ENCODE measurements at places on chromosomes 1 and 21. TPM values are rescaled to one million over a fixed set of nuclear protein-coding genes. Genes with fewer than 3 reads are reported as not detected.

Gene F13B
- not detected for total RNA-seq

Gene ATP1A4
- total RNA-seq = 0.04 TPM

Gene RHCE
- 1.1 TPM for total RNA-seq

Gene HSD17B7
- 28.4 TPM for total RNA-seq

- peaks cover 62% of the 10 kb centered on the region for H3K4me1 ChIP-seq
- no peak overlapping the region for H3K4me3 ChIP-seq
- H3K36me3 ChIP-seq = peaks cover 49% of the 10 kb centered on the region
- peak; percentile 13 for DNase-seq
- H3K27me3 ChIP-seq = no peaks in the 10 kb centered on the region
Measured at GRCh38 chr21:44866780-44867179, 6.7 kb downstream of the PTTG1IP start.

Gene NUCKS1
- total RNA-seq = 101 TPM

DNA sequence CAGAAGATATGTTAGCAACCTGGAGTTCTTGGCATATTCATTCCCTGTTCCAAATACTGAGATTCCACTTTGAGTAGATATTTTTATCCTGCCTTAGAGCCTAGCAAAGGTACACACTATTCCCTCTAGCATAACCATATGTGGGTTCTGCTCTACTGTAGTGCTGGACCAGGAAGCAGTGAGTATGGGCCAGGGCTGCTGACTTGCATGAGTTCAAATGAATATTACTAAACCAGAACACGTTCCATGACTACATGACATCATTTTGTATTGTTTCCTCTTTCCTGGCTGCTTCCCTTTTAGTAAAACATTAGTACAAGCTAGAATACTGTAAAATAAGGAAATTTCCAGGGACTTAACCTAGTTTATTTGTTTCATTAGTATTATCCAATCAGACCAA, 41.1 kb downstream of the TNFSF18 start:
- no peaks in the 10 kb centered on the region for H3K4me1 ChIP-seq
- DNase-seq = no peak
- H3K36me3 ChIP-seq = no peaks in the 10 kb centered on the region
- no peaks in the 10 kb centered on the region for H3K27me3 ChIP-seq

DNA sequence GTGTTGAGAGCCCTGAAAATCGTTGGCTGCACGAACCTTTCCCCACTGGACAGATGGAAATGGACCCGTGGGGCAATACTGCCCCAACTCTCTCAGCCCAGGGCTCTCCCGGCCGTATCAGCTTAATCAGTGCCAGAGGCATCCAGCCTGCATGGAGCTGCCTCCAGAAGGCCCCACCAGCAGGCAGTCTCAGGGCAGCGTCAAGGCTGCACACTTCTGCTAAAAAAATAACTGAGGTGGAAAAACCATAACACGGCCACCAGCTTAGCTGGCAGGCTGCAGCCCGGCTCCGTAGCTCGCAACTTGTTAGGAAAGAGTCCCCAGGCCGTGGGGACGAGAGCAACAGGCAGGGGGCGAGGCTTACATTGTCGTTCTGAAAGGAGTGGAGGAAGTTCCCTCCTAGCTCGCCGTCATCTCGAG, 27.9 kb downstream of the MRPL37 start:
- no peak overlapping the region for H3K4me3 ChIP-seq
- H3K4me1 ChIP-seq = peaks cover 12% of the 10 kb centered on the region

Gene TCP10L
- total RNA-seq = 2.1 TPM

- H3K27ac ChIP-seq = peak overlapping the region; percentile 85
- H3K4me3 ChIP-seq = no peak overlapping the region
- peak; percentile 92 for DNase-seq
- H3K36me3 ChIP-seq = no peaks in the 10 kb centered on the region
Measured at GRCh38 chr1:116290085-116290705, 82.8 kb upstream of the ATP1A1 start.

Gene FAM167B
- 1.3 TPM for total RNA-seq

GRCh38 chr1:200888349-200888838, 6.3 kb upstream of the INAVA start:
- H3K4me3 ChIP-seq = no peak overlapping the region
- no peaks in the 10 kb centered on the region for H3K36me3 ChIP-seq
- no peak overlapping the region for H3K27ac ChIP-seq

DNA sequence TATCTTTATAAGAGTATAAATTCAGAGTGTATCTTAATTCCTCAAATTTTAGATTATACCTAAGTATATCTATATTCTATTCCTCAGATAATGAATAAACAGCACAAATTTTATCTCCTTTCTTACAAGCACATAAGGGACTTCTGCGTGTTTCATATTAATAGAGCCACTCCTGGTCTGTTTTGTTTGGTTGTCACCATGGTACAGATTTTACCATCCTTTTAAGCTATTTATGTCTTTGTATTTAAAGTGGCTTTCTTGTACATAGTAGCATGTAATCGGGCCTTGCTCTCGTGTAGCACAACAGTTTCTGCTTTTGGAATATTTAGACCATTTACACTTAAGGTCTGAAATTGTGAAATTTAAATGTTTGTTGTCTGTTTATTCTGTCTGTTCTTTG, 52.6 kb upstream of the SLC35A3 start:
- H3K4me3 ChIP-seq = no peak overlapping the region
- H3K4me1 ChIP-seq = no peaks in the 10 kb centered on the region
- DNase-seq = no peak
- no peaks in the 10 kb centered on the region for H3K36me3 ChIP-seq
- H3K27ac ChIP-seq = no peak overlapping the region
- H3K27me3 ChIP-seq = no peaks in the 10 kb centered on the region

DNA sequence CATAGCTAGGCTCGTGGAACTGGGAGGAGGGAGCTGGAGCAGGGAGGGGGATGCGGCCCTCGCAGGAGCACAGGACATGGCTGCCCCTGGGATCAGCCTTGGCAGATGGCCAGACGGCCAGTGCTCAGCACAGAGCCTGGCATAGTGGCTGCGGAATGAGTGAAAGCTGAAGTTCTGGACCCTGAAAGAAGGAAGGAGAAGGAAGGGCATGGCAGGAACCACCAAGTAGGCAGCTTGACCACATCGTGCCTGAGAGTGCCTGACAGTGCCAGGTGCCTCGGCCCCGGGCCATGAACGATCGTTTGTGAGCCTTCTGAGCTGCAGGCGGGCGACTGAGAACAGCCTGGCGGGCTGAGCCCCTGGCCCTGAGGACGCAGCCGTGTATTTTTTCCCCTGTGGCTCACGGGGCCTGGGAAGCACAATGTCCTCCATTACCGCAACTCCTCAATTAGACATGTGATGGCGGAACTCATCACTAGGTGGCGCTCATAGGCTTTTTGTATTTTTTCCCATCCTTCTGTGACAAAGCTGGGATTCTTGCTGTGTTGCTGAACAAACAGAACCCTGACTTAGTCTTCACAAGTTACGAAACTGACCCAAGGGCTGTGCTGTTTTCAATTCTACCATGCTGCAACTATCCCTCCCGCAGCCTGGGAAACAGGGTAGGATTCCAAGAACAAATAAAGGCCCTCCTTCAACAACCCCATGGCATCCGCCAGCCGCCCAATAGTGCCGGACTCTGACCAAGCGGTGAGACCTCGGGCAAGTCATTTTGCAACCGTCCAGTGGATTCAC, 29.9 kb upstream of the TMEM61 start:
- H3K4me3 ChIP-seq = no peak overlapping the region
- DNase-seq = peak; percentile 93
- H3K36me3 ChIP-seq = no peaks in the 10 kb centered on the region
- peak overlapping the region; percentile 78 for H3K27ac ChIP-seq

- DNase-seq = peak; percentile 80
- H3K4me1 ChIP-seq = peaks cover 35% of the 10 kb centered on the region
- no peak overlapping the region for H3K27ac ChIP-seq
Measured at GRCh38 chr1:27102707-27103468, 52.0 kb downstream of the SLC9A1 start.

- H3K27ac ChIP-seq = no peak overlapping the region
- no peak for DNase-seq
- no peaks in the 10 kb centered on the region for H3K27me3 ChIP-seq
Measured at GRCh38 chr1:183983371-183984105, 54.0 kb downstream of the COLGALT2 start.

GRCh38 chr1:1400576-1401456, 1.7 kb upstream of the CCNL2 start:
- H3K27ac ChIP-seq = peak overlapping the region; percentile 52
- peak overlapping the region; percentile 94 for H3K4me3 ChIP-seq
- peaks cover 35% of the 10 kb centered on the region for H3K4me1 ChIP-seq
- no peak for DNase-seq

DNA sequence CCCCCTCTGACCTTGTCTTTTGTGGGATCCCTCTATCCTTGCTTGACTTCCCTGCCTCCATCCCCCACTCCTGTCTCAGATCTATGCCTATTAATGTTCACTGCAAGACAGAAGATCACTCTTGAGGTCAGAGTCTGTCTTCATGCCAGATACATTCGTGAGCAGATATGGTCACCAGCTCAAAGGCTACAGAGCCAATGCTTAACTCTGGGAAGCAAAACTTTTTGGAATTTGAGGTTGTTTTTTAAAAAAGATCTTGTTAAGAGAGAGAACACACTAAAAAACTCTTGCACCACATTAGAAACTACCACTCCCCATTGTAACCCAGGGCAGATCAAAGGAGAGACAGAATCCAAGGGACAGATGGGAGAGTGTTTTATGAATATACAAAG, 17.1 kb upstream of the A3GALT2 start:
- H3K27me3 ChIP-seq = no peaks in the 10 kb centered on the region
- H3K27ac ChIP-seq = no peak overlapping the region
- DNase-seq = no peak
- no peak overlapping the region for H3K4me3 ChIP-seq
- H3K4me1 ChIP-seq = peaks cover 54% of the 10 kb centered on the region

DNA sequence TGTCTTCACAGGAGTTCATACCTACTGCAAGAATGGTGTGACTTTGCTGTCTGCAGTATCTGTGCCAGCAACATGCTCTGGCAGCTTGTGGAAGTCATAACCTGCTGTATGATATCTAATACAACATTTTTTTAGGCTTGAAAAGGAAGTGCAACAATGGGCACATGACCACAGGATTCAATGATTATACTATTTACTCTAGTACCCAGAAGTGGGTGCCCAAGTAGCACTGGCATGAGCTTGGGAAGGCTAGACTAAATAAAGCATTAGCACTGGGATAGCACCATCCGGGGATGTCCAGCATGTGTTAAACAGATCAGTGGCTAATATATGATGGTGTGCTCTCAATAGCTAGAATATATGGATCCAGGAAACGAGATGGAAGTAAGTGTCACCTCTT, 98.6 kb upstream of the PDE4B start:
- DNase-seq = no peak
- no peaks in the 10 kb centered on the region for H3K4me1 ChIP-seq
- H3K27me3 ChIP-seq = peaks cover 67% of the 10 kb centered on the region

Gene RSPO1
- not detected for total RNA-seq

Gene GUCA2B
- total RNA-seq = not detected

DNA sequence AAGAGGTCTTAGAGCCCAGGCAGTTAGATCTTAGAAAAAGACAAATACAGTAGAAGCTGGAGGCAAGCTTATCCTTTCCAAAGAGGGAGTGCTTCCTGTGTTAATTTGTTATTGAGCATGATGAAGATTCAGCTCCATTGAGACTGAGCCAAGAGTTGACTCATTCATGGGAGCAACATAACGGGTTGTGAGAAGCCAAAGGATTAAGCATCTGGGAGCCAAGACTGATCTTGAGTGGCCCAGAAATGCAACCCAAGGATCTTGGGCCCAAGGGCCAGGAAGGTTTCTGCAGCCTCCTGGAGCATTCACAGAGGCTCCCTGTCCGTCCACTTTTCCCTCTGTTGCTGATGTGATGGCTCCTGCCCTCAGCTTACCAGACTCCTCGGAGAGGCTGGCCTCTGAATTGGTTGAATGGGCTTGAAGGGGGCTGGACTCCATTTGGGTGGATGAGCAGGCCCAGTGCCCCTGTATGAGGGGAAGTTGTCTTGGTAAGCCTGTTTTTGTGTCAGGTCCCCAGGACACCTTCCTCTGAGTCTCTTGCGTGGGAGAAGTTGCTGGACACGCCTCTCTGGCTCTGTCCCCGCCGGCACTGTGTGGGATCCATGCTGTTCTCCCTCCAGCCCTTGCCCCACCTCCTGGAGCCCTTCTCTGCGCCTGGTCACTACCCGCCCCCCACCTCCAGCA, 42.4 kb downstream of the PDE9A start:
- H3K4me3 ChIP-seq = no peak overlapping the region
- H3K4me1 ChIP-seq = no peaks in the 10 kb centered on the region
- H3K36me3 ChIP-seq = no peaks in the 10 kb centered on the region
- H3K27me3 ChIP-seq = peaks cover 55% of the 10 kb centered on the region

DNA sequence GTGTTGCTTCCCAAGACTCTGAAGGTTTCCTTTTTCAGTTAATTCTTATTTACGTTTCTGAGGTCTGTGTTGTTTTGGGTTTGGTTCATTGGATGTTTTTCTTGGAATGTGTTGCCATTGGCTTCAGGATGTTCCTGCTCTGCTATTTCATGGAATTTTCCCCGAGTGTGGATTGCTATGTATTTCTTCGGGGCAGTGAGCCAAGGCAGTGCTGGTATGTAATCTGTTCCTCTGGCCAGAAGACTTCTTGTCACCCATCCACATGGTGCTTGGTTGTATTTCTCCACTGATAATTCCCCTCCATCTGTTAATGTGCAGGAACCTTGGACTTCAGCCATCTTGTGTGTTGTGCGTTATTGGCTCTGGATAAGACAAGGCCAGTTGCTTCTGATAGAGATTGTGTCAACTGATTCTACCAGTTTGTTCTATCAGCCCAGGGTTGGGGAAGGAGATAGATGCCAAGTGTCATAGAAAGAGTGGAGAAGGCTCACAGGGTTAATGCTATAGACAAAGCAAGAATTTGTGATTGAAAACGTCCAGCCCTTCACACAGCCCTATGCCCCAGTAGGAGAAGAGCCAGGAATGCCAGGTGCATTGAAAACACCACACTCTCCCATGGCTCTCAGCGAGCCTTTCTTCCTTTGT, 505.2 kb downstream of the PLPP3 start:
- H3K27me3 ChIP-seq = no peaks in the 10 kb centered on the region
- H3K4me3 ChIP-seq = no peak overlapping the region

GRCh38 chr1:35587736-35588135, 14.6 kb downstream of the TFAP2E start:
- no peaks in the 10 kb centered on the region for H3K27me3 ChIP-seq
- no peak overlapping the region for H3K4me3 ChIP-seq
- H3K27ac ChIP-seq = no peak overlapping the region
- no peaks in the 10 kb centered on the region for H3K36me3 ChIP-seq

DNA sequence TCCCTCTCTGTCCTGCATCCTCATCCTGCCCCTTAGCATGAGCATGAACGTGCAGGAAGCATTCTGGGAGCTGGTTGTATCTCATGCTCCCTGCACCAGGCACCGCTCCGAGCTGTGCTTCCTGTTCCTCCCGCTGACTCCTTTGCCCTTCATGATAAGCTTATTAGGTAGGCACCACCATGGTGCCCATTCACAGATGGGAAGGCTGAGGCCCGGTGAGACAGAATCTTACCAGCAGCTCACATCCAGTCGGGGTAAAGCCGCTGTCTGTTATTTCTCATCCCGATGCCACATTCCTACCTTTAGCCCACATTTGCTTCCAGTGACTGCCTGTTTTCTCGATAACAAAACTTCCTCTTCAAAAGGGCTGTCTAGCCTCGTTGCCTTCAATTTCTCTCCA, 7.3 kb downstream of the MIIP start:
- DNase-seq = no peak
- H3K36me3 ChIP-seq = 0 out of 2 replicates have a peak, but pooled peaks cover 4% of the 10 kb centered on the region
- no peaks in the 10 kb centered on the region for H3K4me1 ChIP-seq
- H3K27ac ChIP-seq = no peak overlapping the region
- no peak overlapping the region for H3K4me3 ChIP-seq

- H3K36me3 ChIP-seq = no peaks in the 10 kb centered on the region
- H3K4me3 ChIP-seq = no peak overlapping the region
- no peaks in the 10 kb centered on the region for H3K27me3 ChIP-seq
- peaks cover 45% of the 10 kb centered on the region for H3K4me1 ChIP-seq
Measured at GRCh38 chr1:54250670-54251069, 50.7 kb downstream of the MRPL37 start.

Gene MAP1LC3C
- total RNA-seq = not detected
